ENCODE measurements at places on chromosomes 2 and 18.
A peak's percentile ranks its signal among the peaks of the same experiment; 100 is the strongest.

- DNase-seq = peak; percentile 79
Measured at GRCh38 chr2:230899786-230900185, 25.3 kb downstream of the GPR55 start.

- DNase-seq = no peak
Measured at GRCh38 chr2:128490881-128491691, 172.4 kb upstream of the HS6ST1 start.

DNA sequence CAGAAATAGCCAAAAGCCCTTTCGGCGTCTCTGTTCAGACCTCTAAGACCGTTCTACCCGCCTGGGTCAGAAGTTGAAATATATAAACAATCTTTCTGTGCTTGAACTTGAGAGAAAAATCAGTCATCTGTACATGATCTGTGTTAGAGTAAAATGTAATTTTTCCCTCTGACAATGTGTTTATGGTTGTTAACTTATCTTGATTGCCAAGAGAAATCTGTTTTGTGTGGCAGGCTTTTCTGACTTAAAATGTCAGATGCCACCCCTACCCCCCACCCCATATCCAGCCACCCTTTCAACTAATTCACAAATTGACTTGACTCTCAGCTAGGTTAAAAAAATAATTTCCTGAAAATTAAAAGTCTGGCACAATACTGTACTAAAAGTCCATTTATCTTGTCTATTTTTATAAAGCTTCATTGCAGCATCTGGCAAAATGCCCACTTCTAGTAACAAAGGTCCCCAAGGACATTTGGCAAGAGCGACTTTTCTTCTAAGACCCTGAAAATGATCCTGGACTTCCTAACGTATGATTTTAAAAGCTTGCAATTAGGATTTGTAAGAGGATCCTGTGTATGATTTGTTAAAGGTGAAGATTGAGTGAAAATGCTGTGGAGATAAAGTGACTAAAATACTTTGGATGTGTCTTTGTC lies 304.2 kb downstream of the EPHA4 start:
- DNase-seq = no peak

DNA sequence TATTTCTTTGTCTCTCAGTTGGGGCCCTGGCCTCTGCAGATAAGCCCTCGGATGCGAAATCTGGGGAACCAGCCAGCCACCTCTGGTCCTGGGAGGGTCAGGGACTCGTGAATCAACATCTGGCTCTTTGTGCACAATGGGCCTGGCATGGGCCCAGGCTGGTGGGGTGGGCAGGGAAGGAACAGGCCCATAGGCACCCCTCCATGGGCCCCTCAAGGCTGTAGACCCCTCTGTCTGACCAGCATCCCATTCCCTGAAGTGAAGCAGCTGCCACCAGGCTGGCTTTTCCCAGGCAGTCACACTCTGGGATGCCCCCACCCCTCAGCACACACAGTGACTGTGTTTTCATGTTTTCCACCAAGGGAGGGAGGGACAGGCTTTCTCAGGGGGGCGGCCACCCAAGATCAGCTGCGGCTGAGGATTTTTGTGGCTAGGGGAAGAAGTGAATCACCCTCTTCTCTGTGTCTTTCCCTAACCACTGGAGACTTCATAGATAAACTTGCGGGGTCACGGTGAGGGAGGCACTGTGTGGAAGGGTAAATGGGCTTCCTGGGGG lies 166.0 kb downstream of the AGAP1 start:
- DNase-seq = no peak

GRCh38 chr18:25052511-25052921 lies 299.4 kb downstream of the ZNF521 start:
- no peak for DNase-seq

DNA sequence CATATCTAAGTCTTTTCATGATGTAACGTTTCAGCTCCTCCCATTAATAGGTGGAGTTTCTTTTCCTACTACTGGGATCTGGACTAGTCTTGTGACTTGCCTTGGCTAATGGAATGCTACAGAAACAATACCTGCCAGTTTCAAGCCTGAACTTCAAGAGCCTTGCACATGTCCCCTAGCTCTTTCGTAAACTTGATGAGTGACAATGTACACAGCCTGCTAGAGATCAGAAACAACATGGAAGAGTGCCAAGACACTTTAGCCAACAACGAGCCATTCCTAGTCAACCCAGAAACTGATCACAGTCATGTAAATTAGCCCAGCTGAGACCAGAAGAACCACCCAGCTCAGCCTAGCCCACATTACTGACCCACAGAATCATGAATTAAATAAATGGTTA lies 24.8 kb upstream of the STK39 start:
- DNase-seq = no peak

- DNase-seq = no peak
Measured at GRCh38 chr2:143905587-143905986, 614.3 kb downstream of the ZEB2 start.

- DNase-seq = no peak
Measured at GRCh38 chr2:17517481-17518211, 594 bp downstream of the RAD51AP2 start.

GRCh38 chr2:160474319-160474645 lies 19.3 kb downstream of the RBMS1 start:
- DNase-seq = no peak

- peak; percentile 60 for DNase-seq
Measured at GRCh38 chr18:76874642-76875389, 52.5 kb downstream of the ZNF236 start.

All from activated CD4-positive, alpha-beta T cell treated with anti-CD3 and anti-CD28 coated beads for 48 hours (primary cell).